ENCODE measurements at places on chromosomes 13 and 19.

DNA sequence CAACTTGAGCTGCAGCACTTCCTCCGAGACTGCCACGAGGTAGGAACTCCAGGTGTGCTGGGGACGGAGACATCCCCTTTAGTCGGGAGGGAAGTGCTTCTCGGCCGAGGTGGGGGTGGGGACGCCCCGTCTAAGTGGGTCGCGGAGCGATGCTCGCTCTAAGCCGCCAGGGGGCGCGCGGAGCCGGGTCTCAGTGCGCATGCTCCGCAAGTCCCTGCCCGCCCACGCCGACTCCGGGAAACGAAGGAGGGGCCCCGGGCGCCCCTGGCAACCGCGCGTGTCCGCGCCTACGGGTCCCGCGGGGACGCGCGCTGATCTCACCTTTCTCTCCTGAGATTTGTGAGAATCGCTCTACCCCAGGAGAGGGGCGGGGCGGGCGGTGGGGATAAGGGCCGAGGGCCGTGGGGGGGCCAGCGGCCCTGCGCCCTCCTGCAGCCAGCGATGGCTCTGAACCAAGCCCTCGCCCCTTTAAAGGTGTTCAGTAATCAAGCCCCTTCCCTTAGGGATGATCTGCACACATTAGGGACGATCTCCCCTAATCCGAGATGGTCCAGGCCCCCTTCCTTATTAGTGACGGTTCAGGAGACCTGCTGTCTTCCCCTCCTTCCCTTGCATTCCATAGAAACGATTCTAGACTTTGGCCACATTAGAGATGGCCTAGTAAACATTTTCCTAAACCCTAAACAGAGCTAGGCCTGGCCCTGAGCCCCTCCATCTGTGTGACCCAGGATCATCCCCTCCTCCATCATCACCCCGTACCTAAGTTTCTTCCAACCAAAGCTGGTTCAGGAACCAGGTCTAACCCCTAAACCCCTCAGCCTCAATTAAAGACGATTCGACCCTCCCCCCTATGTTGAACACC, 47.3 kb upstream of the SHKBP1 start:
- DNase-seq = no peak

- DNase-seq = no peak
Measured at GRCh38 chr13:70568571-70568970, 460.3 kb upstream of the KLHL1 start.

DNA sequence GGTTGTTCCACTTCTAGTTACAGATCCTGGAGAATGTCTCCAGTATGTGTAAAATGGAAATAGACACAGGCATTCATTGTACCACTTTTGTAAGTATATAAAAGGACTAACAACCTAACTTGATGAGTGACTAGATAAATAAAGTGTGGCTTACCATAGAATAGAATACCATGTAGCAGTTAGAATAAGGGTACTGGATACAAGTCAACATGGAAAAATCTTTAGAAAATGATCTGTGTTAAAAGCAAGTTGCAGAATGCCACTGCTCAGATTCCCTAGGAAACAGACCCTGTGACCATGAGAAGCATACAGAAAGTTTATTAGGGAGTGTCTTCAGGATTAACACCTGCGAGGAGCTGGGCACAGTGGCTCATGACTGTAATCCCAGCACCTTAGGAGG, 25.9 kb upstream of the RNASEH2B start:
- no peak for DNase-seq

GRCh38 chr19:7902796-7903243, 857 bp upstream of the MAP2K7 start:
- DNase-seq = no peak

GRCh38 chr13:22447132-22447886, 733.5 kb upstream of the SGCG start:
- no peak for DNase-seq

DNA sequence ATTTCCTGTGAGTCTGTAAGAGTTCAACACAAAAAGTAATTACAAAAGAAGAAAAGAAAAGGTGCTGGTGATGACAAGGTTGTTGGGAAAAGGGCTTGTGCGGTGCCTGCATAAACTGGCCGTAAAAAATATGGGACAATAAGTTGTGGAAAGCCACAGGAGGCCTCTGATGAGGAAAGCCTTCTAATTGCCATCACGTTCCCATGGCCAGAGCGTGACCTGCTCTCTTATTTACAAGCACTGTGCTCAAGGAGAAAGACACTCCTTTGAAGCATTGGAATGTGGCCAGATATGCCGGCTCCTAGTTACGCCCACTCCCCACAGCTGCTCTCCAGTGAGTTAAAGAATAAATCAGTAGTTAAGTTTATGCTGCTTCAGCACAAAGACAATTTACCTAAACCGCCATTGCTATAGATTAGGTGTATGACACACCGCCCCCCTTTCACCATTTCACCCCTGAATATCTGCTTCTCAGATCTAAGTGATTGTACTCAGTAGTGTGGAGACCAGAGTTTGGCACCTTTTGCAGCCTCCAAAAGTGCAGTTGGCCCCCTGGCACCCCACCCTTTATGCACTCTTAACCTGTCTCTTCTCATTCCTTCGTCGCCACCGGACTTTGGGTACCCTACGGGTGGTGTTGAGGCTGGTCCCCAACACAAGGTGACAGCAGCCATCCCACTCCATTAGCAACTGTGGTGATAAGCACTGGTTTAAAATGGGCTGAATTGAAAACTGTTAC, 8.1 kb upstream of the PGLYRP1 start:
- DNase-seq = no peak

GRCh38 chr19:16030964-16031871, 45.1 kb upstream of the TPM4 start:
- DNase-seq = no peak

- no peak for DNase-seq
Measured at GRCh38 chr19:47630594-47630993, 21.7 kb downstream of the BICRA start.

- DNase-seq = no peak
Measured at GRCh38 chr19:48963371-48964204, 1.5 kb upstream of the FTL start.

DNA sequence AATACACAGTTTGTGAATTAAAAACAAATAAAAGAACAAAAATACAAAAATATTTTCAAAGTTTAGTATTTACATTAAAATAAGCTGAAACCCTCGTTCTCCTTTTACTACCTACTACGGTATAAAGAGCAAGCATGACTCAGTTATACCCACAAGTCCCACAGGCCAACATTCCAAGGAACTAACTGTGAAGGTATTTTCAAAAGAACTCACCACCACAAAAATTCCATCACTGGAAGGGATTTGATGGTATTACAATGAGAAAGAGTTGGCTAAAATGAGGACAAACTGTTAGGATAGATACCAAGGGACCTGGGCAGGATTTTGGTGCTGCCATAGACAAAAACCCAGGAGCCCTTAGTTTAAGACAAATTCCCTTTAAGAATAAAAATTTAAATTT, 122.7 kb downstream of the TBC1D4 start:
- DNase-seq = peak; percentile 48

DNA sequence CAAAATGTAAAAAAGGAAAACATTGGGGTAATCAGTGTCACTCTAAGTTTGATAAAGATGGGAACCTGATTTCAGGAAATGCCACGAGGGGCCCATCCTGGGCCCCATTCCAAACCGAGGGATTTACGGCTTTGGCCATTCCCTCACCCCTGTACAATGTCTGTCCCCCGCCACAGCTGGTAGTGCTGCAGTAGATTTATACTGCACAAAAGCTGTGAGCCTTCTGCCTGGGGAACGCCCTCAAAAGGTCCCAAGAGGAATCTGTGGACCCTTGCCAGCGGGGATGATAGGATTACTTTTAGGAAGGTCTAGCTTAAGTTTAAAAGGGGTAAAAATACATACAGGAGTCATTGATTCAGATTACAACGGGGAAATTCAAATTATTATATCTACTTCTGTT, 173.4 kb upstream of the SGCG start:
- no peak for DNase-seq

DNA sequence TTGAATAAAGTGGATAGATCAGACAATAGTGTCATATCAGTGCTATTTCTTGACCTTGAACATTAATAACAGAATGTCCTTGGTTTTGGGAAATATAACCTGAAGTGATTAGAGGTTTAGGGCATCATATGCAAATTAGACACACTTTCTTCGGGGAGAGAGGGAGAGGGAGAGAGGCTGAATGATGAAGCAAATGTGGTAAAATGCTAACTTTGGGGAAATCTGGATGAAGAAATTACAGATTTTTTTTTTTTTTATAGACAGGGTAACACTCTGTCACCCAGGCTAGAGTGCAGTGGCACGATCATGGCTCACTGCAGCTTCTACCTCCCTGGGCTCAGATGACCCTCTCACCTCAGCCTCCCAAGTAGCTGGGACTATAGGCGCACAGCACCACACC, 3.9 kb upstream of the NCR1 start:
- no peak for DNase-seq

GRCh38 chr13:85969331-85969730, 170.1 kb upstream of the SLITRK6 start:
- no peak for DNase-seq

GRCh38 chr19:14502334-14503092, 6.6 kb upstream of the GIPC1 start:
- no peak for DNase-seq

- no peak for DNase-seq
Measured at GRCh38 chr13:30689752-30690151, 45.6 kb upstream of the ALOX5AP start.

- DNase-seq = no peak
Measured at GRCh38 chr13:89382981-89383380, 1711.8 kb downstream of the SLITRK5 start.

- DNase-seq = peak; percentile 22
Measured at GRCh38 chr19:58304748-58305064, 471 bp upstream of the ERVK3-1 start.

- DNase-seq = no peak
Measured at GRCh38 chr19:13042443-13043130, 47.3 kb downstream of the NFIX start.

GRCh38 chr19:663682-664117, 686 bp upstream of the RNF126 start:
- no peak for DNase-seq

DNA sequence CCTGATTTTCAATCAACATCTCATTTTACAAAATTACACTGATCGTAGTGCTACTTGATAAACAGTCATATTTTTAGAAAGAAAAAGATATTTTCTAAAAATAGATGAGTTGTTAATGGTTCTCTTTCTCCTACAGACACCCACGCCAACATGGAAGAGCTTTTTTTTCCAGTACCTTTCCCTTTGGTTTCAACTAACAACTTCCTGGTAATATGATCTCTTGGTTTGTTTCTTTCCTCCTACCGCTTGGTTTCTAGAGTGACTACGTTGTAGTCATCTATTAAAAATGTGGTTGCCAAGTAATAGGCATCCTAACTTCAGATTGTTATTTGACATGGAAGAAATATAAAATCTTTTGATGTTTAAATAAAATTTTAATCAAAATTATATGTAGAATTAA, 189.0 kb downstream of the LACC1 start:
- no peak for DNase-seq

DNA sequence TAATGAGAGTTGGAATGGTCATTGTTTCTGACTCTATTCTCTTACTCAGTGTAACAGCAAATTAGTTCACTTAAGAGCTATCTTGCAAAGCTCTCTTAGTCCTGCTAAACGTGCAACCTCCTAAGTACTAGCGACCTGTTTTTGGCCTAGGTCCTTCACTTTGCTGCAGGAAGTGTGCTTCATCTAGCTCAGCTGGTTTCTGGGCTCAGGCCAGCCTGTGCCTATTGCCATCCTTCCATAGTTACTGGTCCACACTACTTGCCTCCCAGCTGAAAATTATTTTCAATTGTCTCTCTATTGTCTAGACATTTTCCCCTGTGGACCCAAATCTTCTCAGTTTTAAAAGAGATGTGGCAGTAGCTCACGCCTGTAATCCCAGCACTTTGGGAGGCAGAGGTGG, 561.3 kb downstream of the FGF9 start:
- no peak for DNase-seq

GRCh38 chr13:110700641-110701040, 5.3 kb downstream of the CARS2 start:
- no peak for DNase-seq

GRCh38 chr13:38008636-38009035, 139.1 kb upstream of the TRPC4 start:
- DNase-seq = no peak

DNA sequence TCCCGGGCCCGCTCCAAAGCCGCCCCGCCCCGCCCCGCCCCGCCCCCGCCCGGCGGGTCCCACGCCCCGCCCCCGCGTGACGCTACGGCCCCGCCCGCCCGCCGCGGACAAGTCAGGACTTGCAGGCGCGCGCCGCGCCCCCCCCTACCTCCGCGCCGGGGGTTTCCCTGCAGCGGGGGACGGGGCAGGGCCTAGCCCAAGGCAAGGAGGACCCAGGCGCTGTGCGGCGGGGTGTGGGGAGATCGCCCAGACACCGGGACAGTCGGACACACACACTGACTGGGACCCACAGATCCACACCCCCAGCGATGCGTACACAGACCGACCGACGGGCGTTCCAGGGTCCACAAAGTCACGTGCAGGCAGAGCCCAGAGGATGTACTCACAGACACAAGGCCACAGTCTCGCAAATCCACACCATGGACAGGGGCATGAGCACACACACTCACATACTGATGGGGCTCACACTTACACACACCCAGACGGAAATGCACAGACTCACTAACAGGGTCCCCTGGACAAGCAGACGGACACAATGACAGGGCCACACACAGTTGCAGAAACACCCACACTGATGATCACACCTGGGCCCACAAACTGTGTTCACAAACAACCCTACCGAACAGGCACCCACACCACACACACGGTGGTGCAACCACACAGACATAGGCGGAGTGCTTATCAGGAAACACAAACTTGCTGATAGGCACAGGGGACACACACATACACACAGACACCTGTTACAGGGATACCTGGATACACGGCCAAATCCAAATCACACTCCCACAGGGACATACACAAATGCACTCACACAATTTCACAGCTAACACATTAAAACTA, 436 bp upstream of the BBC3 start:
- peak; percentile 66 for DNase-seq

DNA sequence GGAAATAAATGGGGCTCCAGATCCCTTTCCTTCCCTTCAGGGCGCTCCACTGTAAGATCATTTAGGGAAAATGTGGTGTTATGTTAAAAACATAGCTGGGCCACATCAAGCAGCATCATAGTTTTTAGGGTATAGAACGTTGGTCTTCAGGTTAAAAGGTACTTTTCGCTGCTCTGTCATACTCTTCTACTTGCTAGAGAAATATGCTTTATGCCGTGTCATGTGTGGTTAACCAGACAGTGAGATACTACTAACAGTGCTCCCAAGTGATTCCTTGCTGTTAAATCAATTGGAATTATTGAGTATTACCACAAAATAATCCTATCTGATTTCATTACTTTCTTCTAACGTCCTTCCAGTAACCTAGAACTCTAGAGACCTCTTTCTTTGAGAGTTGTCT, 1.1 kb upstream of the NDFIP2 start:
- DNase-seq = no peak

GRCh38 chr13:41008349-41008980, 10.7 kb downstream of the ELF1 start:
- no peak for DNase-seq

GRCh38 chr19:34151439-34151838, 20.9 kb upstream of the LSM14A start:
- DNase-seq = no peak

- DNase-seq = no peak
Measured at GRCh38 chr13:39350461-39350881, 252.5 kb downstream of the LHFPL6 start.

GRCh38 chr19:12880551-12881171, 588 bp downstream of the DNASE2 start:
- DNase-seq = no peak

GRCh38 chr19:46606681-46607447, 5.7 kb downstream of the CALM3 start:
- no peak for DNase-seq
